SK-MEL-5 (cell line): ENCODE measurements at places on chromosomes 3 and 15. TPM values are rescaled to one million over a fixed set of nuclear protein-coding genes. Genes with fewer than 3 reads are reported as not detected.

Gene KIF15
- total RNA-seq, result 10.0 and 12.8 TPM in 2 replicates

Gene BCL2A1
- 102 and 105 TPM in 2 replicates for total RNA-seq

Gene SLC22A13
- 0.34 TPM in 1 of 2 replicates, not detected in the other for total RNA-seq

GRCh38 chr3:177484206-177484605 lies 286.9 kb upstream of the TBL1XR1 start:
- no peak for DNase-seq

DNA sequence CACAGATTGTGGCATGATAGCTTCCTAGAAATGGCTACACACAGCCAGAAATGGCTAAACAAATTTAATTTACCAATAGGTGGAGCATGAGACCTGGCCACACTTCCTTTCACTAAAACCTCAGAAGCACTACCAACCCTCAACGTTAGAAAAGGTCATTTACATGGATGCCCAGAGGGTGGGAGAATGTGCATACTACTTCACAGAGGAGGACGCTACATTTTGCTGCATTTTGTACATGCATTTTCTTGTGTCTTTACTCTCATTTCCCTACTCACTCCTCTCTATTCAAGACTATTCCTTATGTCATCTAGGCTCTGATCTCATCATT lies 40.1 kb downstream of the C2CD4B start:
- no peak for DNase-seq

DNA sequence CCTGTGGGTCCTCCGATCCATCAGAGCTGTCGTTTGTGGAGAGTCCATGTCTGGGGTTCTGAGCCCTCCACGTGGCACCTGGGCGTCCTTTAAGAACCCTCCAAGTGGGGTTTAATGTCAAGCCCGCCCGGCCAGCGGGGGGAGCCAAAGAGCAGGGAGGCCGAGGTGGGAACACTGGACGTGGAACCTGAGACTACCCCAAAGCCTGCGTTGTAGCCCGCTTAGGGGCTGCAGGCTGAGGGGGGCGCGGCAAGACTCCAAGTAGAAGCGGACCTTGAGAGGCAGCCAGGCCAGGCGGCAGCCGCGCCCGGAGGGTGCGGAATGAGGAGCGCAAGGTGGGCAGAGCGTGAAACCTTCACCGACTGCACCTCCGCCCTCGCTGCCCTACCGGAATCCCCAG lies 126.2 kb upstream of the ATP10A start:
- DNase-seq, result no peak

- no peak for DNase-seq
Observed at GRCh38 chr3:165464736-165465135, 268.6 kb upstream of the SLITRK3 start.

- DNase-seq, result no peak
Observed at GRCh38 chr3:115111632-115112031, 35.5 kb downstream of the ZBTB20 start.
